ENCODE measurements at places on chromosomes 13 and 19.

DNA sequence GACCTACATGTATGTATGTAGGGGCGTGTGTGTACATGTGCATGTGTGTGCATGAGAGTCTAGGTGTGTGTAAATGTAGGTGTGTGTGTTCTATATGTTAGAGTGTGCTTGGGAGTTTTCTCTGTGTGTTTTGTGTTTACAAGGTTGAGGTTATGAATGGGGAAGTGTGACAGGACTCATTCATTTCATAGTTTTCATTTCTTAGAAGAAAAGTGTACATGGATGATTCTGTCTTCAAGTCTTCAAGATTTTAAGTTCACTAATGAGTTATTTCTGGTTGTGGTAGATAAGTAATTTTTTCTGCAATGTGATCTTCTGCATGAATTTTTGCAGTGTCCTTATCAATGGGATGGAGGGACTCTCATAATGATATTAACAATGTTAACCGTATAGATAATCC is 118.2 kb upstream of the SLC10A2 start:
- DNase-seq: no peak

GRCh38 chr13:36310417-36311108 is 12.9 kb upstream of the CCDC169 start:
- DNase-seq: no peak

DNA sequence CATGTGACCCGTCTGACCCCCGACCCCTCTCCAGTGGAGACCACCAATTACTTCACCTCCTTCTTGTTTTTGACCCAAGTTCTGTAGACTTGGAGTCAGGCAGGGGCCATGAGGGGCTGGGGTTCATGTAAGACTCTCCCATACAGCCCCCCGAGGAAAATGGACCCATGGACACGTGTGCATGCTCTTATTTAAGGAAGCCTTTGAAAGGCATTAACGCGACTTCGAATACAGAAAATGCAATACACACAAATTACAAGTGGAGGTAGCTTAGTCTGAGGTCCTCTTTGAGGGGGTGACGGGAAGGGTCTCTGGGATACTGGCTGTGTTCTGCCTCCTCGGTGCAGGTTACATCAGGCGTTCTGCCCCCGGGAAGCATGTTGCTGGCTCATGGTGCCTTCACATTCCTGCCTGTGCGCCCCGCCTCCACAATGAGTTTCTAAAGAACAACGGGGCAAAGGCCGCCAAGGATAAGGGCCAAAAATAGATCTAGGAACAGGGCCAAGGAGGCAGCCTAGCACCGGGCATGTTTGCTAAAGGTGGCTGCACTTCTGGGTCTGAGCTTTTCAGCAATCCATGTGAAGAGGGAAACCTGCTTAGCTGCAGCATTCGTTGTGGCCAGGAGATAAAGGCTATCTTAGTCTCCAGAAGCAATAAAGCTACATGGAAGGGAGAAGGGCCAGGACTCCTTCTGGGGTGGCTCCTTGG is 54.5 kb downstream of the RAB20 start:
- DNase-seq: no peak

DNA sequence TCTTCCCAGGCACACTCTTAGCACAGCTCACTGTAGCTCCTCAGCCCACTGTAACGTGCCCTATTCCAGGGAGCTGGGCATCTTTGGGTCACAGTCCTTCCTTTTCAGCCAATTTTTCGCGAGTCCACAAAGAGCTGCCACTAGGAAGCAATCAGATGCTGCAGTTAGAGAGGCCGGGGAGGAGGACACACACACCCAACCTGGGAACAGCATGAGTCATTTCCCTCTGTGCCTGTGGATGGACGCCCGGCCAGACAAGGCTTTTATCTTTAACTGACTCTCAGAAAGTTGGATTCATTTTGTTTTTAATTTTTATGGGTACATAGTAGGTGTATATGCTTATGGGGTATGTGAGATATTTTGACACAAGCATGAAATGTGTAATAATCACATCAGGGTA is 918.6 kb downstream of the UQCRFS1 start:
- DNase-seq: no peak

DNA sequence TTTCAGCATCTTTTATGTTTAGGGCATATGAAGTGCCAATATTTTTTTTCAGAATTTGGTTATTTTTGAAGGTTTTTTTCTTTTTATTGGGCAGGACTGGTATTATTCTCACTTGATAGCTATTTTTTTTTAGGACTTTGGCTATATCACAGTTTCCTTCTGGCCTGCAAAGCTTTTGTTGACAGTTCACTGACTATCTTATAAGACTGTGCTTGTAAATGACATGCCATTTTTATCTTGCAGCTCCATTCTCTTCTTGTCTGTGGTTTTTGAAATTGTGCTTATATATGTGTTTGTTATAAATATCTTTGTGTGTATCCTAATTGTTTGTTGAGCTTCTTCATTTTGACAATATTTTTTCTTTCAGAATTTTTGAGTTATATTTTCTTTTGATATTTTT is 26.4 kb upstream of the ZNF431 start:
- DNase-seq: no peak

GRCh38 chr13:25214491-25215252 is 42.6 kb upstream of the AMER2 start:
- DNase-seq: no peak
